Fibroblast of skin of right biceps (primary cell): ENCODE measurements at places on chromosomes 2 and 18.

DNA sequence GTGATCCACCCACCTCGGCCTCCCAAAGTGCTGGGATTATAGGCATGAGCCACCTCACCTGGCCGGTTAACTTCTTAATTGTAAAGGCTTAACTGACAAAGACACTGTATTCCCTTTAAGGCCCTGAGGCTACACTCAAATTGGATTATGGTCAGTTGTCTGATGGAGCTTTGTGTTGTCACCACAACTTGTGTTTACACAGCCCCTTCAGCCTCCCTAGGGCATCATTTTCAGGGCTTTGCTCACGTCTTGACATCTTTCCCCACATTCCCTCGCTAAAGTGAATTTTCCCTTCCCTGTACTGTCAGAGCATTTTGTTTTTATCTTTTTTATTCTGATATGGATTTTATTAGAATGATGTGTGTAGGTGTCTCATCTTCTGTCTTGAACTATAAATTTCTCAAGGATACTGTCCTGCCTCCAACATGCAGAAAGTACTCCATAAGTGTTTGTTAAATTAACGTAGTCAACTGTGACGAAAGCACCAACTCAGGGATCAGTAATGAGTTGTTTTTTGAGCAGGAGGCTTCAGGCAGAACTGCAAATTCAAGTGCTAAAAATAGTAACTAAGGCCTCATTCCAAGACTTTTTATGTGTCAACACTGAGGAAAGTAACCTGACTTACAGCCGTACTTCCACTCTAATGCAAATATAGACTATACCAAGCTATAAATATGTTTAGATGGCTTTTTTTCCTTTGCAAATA lies 77.1 kb upstream of the NARS1 start:
- peak; percentile 85 for DNase-seq

- no peak for DNase-seq
Measured at GRCh38 chr2:189171956-189172609, 7.5 kb downstream of the COL5A2 start.

DNA sequence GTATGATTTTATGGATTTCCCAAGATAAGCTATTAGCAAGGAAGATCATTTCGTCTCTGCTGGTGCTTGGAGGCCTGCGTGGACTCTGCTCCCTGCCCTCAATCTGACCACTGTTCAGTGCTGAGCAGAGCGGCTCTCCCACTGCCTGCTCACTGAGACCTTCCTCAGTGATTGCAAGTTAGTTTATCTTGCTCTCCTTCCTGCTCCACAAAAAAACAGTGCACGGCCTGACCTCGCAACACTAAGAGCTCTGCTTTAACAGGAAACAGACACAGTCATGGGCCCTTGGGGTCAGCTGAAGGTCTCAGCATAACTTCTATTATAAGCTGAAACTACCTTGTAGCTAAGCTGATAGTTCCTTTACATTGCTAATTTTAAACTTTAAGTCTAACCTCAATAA lies 53.1 kb downstream of the PRELID3A start:
- DNase-seq: peak; percentile 11

DNA sequence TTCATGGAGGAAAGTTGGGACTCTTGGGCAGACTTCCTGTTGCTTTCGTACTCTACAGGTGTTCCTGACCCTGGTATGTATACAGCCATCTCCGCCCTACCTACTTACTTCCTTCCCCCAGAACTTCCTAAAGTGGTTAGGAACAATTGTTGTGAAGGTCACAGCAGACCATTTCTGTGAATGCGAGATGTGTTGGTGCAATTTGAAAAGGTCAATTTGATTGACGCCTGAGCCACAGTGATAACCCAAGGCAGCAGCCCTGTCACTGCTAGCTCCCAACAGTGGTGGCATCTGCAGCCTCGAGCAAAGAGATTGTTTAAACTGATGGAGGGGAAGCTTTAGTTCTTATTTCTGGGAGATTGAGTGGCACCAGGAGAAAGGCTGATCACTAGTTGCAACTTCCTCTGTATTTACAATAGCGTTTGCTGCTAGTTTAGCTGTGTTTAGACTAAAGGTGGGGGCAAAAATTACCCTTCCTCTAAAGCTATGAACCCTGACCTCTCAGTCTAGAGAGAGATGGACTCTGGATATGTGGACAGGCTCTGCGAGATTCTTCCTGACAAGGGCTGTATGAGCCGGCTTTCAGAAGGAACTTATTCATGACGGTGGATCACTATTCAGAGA lies 78.3 kb upstream of the MAP4K3 start:
- no peak for DNase-seq

DNA sequence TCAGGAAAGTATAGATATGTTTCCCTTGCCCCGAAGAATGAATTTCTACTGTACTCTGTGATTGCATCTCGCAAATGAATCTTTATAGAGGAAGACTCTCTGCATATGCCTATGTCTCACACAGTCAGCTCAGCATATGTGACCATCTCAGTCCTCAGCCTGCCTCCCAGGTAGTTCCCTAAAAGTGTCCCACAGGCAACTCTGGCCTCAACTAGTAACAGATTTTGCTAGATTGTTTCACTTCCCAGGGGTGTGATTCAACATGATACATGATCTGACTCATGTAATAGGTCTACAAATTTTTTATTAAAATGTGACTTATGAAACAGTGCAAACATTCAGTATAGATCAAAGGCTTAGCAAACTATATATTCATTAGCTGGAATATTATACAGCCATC lies 296.6 kb upstream of the CRIM1 start:
- peak; percentile 21 for DNase-seq

DNA sequence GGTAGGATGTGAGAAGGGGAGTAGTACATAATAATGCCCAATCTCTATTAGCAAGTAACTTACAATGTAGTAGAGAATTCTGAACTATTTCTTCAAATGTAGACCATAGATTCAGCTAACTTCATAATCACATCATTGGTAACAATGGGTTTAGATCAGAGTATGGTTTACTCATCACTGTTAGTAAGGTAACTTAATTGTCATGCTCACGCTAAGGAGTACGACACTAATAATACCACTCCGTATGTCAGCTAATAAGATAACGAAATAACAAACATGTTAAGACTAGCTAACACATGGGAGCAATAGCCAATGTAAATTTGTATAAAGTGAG lies 56.4 kb upstream of the CCDC141 start:
- DNase-seq: no peak

- peak; percentile 8 for DNase-seq
Measured at GRCh38 chr2:53576166-53576565, 191.4 kb upstream of the CHAC2 start.
